Activated T-helper 17 cell treated with anti-CD3 and anti-CD28 coated beads, Interleukin-2, amount 50 U/mL, for 72 hours (primary cell): ENCODE measurements at places on chromosomes 13 and 19.
A peak's percentile ranks its signal among the peaks of the same experiment; 100 is the strongest.

DNA sequence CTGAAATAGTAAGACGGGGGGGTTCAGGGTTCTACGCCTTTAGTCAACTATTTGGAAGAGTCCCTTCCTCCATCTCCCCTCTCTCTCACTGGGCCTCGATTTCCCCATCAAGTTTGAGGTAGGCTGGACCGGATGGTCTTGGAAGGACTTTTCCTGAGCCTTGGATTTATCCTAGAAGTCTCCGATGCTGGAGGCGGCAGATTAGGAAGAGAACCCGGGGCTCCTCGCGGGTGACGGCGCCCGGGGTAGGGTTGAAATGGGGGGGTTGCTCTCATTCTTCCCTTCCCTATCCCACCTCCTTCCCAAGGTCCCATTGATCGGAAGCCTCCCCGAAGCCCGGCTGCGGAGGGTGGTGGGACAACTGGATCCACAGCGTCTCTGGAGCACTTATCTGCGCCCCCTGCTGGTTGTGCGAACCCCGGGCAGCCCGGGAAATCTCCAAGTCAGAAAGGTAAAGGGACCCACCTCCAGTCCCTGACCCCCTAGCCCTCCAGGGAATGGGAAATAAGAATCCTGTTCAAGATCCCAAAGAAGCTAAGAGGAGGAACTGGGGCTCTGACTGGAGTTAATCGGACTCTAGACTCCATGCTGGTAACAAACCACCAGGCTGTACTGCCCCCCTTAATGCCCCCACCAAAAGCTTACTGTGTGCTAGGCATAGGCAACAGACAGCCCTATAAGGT, 781 bp downstream of the QPCTL start:
- no peak for ATAC-seq

DNA sequence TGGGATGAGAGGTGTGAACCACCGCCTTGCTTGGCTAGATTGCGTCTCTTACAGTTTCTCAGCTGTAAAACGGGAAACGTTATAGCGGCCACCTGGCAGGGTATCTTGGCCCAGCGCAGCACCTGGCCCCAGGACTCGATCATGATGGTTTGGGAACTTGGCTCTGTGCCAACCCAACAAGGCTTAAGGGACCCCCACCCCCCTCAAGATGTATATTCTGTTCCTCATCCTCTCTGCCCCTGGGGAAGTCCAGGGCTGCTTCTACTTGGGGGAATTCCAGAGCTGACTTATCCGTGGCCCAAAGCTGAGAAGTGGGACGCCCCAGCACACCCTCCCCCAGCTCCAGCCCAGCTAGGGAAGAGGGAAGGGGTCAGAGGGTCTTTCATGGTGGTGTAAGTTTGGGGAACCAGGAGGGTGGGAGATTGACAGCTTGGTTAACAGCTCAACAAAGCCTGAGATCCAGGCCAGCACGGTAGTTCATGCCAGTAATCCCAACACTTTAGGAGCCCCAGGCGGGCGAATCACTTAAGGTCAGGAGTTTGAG, 695 bp downstream of the ICAM1 start:
- peak; percentile 20 for ATAC-seq

GRCh38 chr19:16076154-16076957, at the start of gene TPM4:
Gene TPM4, plus strand, starts transcription at chr19:16076495. Its CDS starts 71 bp downstream, at chr19:16076566.
- ATAC-seq, result peak; percentile 64

- no peak for ATAC-seq
Observed at GRCh38 chr19:42281827-42282762, 13.0 kb downstream of the CIC start.

GRCh38 chr13:114128624-114129522, 3.5 kb downstream of the RASA3 start:
- ATAC-seq, result peak; percentile 72

- no peak for ATAC-seq
Observed at GRCh38 chr19:30596813-30597399, 224.7 kb downstream of the ZNF536 start.

DNA sequence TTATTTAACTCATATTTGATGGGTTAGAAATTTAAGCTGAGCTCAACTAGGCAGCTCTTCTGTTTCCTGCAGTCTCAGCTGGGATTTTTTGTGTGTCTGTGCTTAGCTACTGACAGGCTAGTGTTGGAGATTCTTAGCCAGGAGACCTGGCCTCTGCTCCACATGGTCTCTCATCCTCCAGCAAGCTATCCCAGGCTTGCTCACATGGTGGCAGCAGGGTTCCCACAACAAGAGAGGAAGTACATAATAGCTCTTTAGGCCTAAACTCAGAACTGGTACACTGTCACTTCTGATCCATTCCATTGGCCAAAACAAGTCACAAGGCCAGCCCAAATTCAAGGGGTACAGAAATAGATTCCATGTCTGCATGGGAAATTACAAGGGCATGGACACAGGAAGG, 406.2 kb downstream of the SUCLA2 start:
- no peak for ATAC-seq

DNA sequence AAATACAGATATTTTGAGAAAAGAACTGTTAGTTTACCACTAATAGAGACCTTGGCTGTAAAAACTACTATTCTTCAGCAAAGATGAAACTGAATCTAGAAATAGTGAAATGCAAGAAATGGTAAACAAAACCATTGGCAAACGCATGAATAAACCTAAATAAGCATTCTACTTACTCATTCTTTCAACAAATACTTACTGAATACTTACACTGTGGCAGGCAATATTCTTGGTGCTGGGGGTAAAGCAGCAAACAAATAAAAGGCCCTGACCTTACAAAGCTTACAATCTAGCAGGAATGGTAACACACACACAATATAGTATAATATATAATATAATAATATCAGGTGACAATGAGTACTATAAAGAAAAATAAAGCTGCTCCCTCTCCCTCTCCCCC, 38.7 kb downstream of the KATNAL1 start:
- ATAC-seq, result no peak

- no peak for ATAC-seq
Observed at GRCh38 chr19:37982655-37983054, 75.6 kb downstream of the SIPA1L3 start.

GRCh38 chr13:36712770-36713169, 39.0 kb downstream of the SERTM1 start:
- ATAC-seq, result no peak

GRCh38 chr13:77475345-77476084, 60.0 kb upstream of the SCEL start:
- ATAC-seq, result no peak

GRCh38 chr13:98411617-98412265, 165.2 kb downstream of the STK24 start:
- ATAC-seq, result no peak

DNA sequence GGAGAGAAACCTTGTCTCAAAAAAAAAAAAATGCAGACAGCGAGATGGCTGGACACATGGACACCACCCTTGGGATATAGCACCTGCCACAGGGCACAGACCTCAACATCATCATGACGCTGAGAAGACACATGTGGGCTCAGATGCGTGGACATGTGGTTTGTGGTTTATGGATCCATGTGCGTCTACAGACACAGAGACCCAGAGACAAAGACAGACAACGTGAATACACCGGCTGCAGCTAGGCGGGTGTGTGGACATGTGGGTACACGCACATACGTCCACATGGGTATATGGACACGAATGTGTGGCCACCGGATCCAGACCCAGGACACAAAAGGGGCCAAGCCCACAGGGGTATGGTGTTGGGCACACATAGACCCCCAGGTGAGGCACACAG, 1.3 kb downstream of the TNFSF14 start:
- ATAC-seq, result no peak

- peak; percentile 73 for ATAC-seq
Observed at GRCh38 chr19:48321372-48321621, 4.1 kb upstream of the EMP3 start.

DNA sequence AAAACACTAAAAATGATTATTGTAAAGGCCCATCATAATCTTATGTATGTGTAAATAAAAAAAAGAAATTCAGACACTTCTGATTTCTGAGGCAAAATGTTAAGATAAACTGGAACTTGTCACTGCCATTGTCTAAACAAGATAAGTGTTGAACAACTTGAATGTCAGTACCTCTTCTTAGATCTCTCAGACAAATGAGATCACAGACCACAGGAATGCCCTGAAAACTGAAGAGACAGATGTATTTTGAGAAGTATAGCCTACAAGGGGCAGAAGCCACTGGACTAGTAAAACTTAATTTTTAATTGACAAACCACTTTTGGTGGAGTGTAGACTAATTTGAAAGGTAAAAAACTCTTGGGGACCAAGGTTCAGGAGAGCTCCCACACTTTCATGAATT, 375.5 kb upstream of the SLITRK5 start:
- ATAC-seq, result no peak

GRCh38 chr19:750640-751423, at the start of gene MISP:
Gene MISP, plus strand, starts transcription at chr19:751112. Its CDS starts 5,835 bp downstream, at chr19:756947.
- ATAC-seq, result no peak

- peak; percentile 55 for ATAC-seq
Observed at GRCh38 chr19:48489608-48490216, 20.5 kb downstream of the CYTH2 start.

DNA sequence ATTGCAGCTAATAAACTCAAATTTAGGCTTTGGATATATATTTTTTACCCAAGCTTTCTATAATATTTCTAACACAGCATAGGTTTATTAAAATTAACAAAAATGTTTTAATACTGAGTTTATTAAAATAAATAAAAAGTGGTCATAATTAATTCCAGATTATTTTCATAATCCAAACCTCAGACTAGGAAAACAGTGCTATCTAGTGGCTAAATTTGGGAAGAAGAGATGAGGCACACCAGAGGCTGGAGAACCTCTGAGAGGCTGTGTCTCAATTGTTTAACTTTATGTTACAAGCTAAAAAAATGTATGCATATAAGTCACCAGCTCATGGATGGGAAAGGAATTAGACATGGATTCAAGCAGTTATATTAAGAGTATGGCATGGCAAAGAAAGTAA, 392.5 kb downstream of the DIAPH3 start:
- no peak for ATAC-seq

- no peak for ATAC-seq
Observed at GRCh38 chr13:66491251-66491650, 738.9 kb downstream of the PCDH9 start.

DNA sequence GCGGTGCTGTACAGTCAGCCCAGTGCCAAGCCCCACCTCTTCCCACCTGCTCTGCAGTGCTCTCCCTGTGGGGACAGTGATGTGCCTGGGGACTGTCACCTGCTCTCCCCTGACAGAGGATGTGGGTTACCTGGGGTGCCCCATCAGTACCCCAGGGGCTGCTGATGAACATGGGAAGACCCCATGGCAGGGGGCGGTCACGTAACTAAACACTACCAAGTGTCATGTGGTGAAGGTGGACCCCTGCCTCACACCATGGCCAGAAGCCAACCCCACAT, 12.7 kb downstream of the KDM4B start:
- ATAC-seq, result no peak

DNA sequence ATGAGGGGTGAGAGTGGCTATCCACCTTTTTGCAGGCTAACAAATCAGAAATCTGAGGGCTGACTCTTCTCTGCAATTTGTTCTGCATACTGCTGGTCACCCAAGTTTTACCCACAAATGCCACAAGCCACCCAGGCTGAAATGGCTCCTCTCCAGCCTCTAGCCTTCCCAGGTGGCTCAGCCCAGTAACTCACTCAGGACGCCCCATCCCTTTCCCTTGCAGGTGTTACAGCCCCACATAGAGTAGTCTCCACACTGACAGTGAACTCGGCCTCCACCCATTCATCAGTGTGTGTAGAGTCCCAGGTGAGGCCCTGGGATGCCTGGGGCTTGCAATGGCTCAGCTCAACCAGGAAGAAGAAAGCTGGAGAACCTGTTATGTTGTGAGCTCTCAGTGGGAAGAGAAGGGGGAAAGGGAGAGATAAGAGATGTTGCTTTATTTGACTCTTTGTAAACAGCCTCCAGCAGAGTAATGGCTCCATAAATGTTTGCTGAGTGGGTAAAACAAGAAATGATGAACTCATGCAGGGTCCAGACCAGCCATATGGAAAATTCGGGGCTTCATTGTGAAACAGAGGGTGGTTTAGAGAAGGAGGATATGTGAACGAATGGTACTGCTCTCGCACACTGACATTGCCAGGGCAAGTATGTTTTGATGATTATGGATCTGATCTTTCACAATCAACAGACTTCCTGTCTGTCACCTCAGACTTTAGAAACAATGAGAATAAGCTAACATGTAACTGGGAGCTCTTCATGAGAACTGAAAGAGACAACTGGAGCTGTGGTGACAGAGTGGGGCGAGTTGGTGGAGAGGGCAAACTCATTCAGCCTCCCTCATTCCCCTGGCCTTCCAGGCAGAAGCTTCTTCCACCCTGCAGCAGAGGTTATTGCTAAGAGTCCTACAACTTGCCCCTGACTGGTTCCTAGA, 74.2 kb upstream of the RFC3 start:
- ATAC-seq, result peak; percentile 52

- no peak for ATAC-seq
Observed at GRCh38 chr19:13066933-13067807, 35.5 kb downstream of the LYL1 start.

GRCh38 chr13:40874138-40874779, 84.8 kb downstream of the SLC25A15 start:
- no peak for ATAC-seq

GRCh38 chr13:44274771-44275205, 98.8 kb upstream of the SERP2 start:
- ATAC-seq, result peak; percentile 22

- no peak for ATAC-seq
Observed at GRCh38 chr13:94268661-94269060, 210.8 kb downstream of the DCT start.

- ATAC-seq, result no peak
Observed at GRCh38 chr13:96898212-96898611, 96.1 kb downstream of the OXGR1 start.

- no peak for ATAC-seq
Observed at GRCh38 chr19:33698576-33699435, 77.1 kb downstream of the CHST8 start.

- ATAC-seq, result no peak
Observed at GRCh38 chr13:84864341-84864740, 934.9 kb downstream of the SLITRK6 start.

GRCh38 chr13:73364736-73365135, 305.9 kb downstream of the KLF5 start:
- ATAC-seq, result no peak

GRCh38 chr19:35162471-35163326, 8.2 kb downstream of the FXYD5 start:
- no peak for ATAC-seq

DNA sequence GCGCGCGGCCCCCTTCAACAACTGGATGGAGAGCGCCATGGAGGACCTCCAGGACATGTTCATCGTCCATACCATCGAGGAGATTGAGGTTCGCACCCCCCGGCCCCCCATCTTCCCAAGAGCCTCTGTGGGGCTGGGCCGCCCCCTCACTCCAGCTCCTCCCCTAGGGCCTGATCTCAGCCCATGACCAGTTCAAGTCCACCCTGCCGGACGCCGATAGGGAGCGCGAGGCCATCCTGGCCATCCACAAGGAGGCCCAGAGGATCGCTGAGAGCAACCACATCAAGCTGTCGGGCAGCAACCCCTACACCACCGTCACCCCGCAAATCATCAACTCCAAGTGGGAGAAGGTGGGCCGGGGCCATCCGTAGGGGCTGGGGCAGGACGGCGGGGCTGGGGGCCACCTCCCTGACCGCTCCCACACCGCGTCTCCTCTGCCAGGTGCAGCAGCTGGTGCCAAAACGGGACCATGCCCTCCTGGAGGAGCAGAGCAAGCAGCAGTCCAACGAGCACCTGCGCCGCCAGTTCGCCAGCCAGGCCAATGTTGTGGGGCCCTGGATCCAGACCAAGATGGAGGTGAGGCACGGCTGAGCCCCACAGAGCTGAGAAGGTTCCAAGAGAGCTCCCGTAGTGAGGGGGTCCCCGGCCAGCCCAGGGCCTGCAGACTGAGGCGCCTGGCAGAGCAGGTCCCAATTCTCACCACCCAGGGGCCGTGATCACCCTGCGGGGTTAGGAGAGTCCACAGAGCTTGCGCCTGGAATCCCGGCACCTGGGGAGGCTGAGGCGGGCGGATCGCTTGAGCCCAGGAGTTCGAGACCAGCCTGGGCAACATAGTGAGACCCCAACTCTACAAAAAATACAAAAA, 20.1 kb downstream of the CAPN12 start:
- no peak for ATAC-seq
